ENCODE measurements at places on chromosomes 7 and 10. TPM values are rescaled to one million over a fixed set of nuclear protein-coding genes. Genes with fewer than 3 reads are reported as not detected.

CDK1 gene
- total RNA-seq: 90.5 TPM

SPDYE16 gene
- not detected for total RNA-seq

WNT2 gene
- not detected for total RNA-seq

LLCFC1 gene
- not detected for total RNA-seq

Data from A549 treated with dexamethasone at 1 μM for 4 hours (cell line).